Trophoblast cell (in vitro differentiated cells and primary cell): ENCODE measurements at places on chromosomes 6 and 20.

DNA sequence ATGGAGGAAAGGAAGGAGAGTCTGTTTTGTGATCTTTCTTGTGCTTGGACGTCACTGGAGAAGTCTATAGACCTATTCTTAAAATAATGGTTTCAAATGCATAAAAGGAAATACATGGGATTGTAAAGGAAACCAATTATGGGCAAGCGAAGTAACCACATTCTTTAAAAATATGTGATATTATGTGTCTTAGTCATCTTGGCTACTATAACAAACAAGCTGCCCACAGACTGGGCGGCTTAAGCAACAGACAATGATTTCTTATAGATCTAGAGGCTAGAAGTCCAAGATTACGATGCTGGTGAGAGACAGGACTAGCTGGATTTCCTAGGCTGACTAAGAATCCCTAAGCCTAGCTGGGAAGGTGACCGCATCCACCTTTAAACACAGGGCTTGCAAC, 49.4 kb upstream of the CD83 start:
- DNase-seq: peak; percentile 49

DNA sequence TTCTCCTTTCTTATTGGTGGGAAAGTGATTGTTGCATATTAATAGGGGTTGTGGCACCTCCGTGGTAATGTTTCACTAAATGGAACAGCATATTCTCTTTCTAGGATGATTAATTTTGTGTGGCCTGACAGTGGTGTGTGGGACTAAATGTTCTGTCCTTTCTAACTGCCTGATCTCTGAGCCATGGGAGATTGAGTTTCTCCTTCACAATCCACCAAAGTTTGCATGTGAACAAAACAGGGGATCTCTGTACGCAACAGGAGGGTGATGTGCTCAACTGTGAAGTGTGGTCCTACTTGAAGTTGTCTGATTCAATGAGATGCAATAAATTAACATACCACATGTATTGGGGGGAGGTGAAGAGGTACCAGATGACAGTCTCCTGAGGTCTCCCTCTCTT, 19.3 kb downstream of the BCAS1 start:
- DNase-seq: no peak

DNA sequence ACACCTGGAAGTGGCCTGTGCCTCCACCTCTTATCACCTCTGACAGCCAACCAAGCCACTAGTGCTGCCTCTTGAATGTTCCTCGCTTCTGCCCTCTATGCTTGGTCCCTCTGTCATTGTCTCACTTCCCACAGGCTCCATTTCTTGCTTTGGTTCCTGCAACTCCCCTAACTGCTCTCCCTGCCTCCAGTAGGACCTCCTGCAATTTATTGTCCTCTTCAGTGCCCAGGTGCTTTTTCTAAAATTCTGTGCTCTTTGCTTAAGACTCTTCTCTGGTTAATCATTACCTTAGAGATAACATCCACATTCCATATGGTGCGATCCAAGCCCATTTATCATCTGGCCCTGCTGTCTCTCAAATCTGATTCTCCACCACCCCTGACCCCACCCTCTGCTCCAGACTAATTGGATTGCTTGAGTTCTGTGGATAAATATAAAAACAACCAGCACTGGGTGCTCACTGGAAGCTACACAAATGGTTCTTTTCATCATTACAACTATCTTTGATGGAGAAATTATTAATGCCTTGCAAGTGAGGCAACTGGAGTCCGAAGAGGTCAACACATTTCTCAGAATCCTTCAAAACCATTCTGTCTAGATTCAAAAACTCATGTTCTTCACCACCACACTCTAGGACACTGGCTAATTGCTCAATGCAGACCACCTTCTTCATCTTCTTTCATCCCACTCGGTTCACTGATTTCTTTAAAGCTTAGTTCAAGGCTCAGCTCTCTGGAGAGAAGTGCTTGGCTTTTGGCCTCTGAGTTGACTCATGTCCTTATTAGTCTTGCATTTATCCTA, 47.2 kb downstream of the FOXA2 start:
- peak; percentile 25 for DNase-seq

DNA sequence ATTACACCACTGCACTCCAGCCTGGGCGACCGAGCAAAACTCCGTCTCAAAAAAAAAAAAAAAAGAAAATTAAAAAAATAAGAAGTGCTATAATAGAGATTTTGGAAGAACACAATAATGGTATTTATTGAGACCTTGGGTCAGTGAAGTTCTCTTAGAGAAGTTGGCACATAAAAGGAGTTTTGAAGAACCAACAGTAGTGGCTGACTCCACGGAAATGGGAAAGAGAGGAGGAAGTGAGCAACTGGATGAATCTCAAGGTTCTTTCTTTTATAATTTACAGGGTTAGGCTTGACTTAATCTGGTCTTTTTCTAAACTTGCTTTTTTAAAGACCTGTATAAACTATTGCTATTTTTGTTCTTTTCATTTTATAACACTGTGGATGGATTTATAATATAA, 52.8 kb downstream of the TOMM6 start:
- no peak for DNase-seq

DNA sequence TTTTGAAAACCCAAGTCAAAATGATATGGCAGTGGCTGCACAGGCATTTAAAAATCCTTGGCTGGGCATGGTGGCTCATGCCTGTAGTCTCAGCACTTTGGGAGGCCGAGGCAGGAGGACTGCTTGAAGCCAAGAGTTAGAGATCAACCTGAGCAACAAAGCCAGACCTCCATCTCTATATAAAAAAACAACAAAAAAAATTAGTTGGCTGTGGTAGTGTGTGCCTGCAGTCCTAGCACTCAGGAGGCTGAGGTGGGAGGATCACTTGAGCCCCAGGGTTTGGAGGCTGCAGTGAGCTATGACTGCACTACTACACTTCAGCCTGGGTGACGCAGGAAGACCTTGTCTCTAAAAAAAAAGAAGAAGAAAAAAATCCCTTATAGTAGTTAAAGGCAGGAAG, 142.9 kb downstream of the MYB start:
- DNase-seq: no peak

DNA sequence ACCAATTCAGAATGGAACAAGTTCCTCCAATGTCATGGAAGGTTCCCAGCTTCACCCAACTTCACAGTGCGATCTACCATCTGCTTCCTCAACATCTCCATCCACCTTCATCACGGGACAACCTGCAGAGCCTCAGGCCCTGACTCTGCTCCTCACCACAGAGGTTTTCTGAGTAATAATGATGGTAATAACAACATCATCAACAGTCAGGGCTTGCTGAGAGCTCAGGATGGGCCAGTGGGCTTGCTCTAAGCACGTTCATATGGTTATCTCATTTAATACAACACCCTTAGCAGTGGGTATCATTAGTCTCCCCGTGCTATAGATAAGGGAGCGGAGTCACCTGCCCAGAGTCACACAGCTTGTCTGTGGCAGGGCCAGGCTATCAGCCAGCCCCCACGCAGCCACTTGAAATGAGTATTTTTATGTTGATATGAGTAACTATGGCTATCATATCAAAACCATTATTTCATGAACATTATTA, 38.6 kb downstream of the PREX1 start:
- DNase-seq: no peak

GRCh38 chr6:106967936-106968555, 6.5 kb downstream of the CD24 start:
- no peak for DNase-seq

DNA sequence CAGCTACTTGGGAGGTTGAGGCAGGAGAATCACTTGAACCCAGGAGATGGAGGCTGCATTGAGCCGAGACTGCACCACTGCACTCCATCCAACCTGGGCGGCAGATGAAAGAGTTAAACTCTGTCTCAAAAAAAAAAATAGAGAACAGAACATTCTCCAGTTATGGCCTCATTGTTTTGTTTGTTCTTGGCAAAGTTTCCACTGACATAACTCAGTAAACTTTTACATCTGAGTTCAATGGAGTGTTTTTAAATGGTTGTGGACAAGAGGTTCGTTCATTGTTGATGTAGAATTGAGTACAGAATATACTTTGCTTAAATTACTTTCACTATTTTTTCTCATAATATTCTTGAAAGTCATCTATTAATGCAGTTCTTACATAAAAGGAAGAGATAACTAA, 42.2 kb upstream of the IFNGR1 start:
- DNase-seq: no peak

GRCh38 chr20:556984-557383, 13.4 kb upstream of the CSNK2A1 start:
- DNase-seq: no peak

- no peak for DNase-seq
Observed at GRCh38 chr20:24756292-24757025, 192.6 kb upstream of the CST7 start.

- DNase-seq: no peak
Observed at GRCh38 chr20:63180569-63181185, 35.3 kb downstream of the YTHDF1 start.

- peak; percentile 76 for DNase-seq
Observed at GRCh38 chr6:148273962-148274752, 68.5 kb upstream of the SASH1 start.

DNA sequence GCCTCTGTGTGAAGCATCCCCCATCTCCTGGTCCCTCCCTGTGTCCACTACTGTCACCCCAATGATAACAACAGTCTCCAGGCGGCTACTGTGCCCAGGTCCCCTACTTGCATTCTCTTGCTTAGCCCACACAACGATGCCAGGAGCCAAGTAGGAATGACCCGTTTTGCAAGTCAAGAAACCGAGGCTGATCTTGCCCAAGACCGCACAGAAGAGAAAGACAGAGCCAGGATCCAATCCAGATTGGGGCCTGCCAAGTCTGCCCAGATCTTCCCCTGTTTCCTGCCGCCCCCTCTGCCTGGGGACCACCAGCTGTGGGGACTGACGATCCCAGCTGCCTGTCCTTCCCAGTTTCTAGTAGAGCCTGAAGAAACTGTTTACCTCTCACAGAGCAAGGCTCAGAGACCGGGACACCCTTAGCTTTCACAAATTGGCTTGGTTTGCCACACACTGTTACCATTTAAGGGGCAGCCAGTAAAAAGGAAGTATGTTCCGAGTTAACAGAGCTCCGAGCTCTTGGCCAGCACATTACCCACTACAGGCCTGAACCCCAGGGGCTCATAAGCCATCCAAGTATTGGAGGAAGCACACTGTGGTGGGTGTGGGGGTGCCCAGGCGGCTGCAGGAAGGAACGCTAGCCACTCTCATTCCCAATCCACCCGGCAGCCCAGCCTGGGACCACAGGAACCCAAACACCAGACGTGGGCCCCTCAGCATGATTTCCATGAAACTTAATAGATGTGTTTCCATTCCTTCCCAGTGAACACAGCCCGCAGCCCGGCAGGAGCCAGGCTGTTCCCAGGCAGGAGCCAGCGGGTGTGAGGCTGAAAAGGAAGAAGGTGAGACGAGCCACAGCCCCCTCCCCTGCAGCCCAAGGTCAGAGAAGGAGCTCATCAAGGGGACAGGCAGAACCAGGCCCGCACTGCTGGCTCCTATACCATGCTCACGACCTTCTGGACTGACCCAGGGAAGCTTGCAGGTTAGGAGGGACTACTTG, 7.9 kb downstream of the KIAA1755 start:
- DNase-seq: no peak

DNA sequence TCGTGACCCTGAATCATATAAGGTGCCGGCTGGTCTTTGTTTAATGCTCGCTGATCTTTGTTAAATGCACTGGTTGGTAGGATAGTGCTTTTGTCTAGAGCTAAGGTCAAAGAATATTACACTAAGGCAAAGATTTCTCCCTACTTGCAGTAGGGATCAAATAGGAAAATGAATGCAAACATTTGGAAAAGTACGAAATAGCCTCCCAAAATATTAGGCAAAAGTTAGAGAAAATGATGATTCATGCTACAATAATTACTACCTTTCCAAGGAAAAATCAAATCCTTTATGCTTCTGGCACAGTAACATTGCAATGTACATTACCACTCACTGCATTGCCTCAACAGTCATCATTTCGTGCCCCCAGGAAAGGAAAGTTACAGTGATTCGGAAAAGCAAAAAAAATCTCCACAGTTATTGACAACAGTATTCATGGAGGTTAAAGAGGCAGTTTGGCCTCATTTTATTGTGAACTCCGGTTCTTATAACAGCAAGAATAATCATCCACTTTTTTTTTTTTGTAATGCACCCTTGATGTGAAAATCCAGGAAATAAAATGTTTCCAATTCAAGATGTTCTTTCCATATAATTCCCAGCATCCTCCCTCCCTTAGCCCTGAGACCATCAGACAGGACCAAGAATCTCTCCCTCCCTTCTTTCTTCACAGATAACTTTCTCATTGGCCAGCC, 61.7 kb upstream of the ZMYND8 start:
- DNase-seq: peak; percentile 22

DNA sequence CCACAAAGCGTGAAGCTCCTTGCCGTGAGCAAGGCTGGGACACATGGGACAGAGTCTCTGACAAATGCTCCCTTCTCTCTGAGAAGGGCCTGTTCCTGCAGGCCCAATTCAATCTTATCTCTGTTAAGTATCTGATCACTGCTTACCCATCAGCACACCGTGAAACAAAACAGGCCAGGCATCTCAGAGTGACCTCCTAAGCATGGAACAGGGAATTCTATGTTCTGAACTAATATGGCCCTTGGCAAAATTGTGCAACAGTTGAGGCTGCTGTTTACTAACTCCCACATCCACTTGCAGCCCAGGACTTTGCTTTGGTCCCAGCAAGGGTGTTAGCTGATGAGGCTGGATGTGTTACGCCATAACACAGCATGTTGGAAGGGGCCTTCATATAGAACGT, 79.2 kb downstream of the GCLC start:
- peak; percentile 98 for DNase-seq

- DNase-seq: no peak
Observed at GRCh38 chr6:146881228-146882181, 282.7 kb downstream of the ADGB start.

- no peak for DNase-seq
Observed at GRCh38 chr6:5998236-5998635, 8.5 kb downstream of the NRN1 start.

GRCh38 chr20:14498772-14499171, 161.4 kb upstream of the FLRT3 start:
- no peak for DNase-seq

- DNase-seq: peak; percentile 22
Observed at GRCh38 chr6:138465007-138465645, 34.2 kb downstream of the NHSL1 start.

GRCh38 chr6:33416386-33417127, 1.4 kb downstream of the CUTA start:
- DNase-seq: no peak

GRCh38 chr6:26223650-26224546, 136.7 kb downstream of the HFE start:
- peak; percentile 93 for DNase-seq

DNA sequence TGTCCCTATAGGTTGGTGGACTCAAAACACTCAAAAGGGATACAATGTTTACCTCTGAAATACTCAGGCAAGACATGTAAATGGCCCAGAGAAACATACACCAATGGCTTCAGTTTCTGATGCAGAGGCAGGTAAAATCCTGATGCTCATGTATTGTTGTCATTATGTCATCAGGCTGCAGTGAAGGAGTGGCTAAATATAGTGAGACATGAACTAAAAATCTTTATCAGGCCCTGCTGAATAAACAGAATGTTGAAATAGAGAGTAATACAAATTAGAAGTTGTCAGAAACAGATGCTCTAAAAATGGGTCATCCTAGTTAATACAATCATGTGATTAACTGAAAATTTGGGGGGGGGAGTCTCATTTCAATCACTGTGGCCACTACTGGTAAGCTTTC, 20.4 kb downstream of the PTPRK start:
- DNase-seq: no peak

- no peak for DNase-seq
Observed at GRCh38 chr6:14291331-14291730, 173.8 kb downstream of the CD83 start.
